Uterus (tissue), 4 donors: ENCODE measurements at places on chromosomes 2 and 18. TPM values are rescaled to one million over a fixed set of nuclear protein-coding genes. Genes with fewer than 3 reads are reported as not detected.
A peak's percentile ranks its signal among the peaks of the same experiment; 100 is the strongest.

- DNase-seq = peak; percentile 9
These were observed 99.0 kb upstream of the SMAD2 start for GRCh38 chr18:48029296-48029986.

The ATP6V1B1 gene
- not detected for total RNA-seq

The CRYGC gene
- not detected for total RNA-seq

DNA sequence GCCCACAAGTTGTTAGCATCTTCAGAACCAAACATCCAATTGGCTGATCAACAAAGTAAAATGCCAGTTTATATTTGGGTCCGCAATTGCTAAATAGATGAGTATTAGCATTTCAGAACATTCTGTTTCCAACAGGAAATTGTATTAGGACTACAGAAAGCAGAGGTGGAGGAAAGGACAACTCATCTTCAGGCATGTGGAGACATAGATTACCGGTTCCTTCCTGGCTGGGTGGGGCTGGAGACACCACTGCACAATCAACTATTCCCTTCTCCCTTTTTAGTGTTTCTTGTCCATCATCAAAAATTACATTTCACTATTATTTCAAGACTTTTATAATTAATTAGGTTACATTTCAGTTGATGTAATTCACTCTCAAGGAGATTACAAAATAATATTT lies 83.8 kb downstream of the ADAM23 start:
- no peak for DNase-seq

The ABCG5 gene
- not detected for total RNA-seq

DNA sequence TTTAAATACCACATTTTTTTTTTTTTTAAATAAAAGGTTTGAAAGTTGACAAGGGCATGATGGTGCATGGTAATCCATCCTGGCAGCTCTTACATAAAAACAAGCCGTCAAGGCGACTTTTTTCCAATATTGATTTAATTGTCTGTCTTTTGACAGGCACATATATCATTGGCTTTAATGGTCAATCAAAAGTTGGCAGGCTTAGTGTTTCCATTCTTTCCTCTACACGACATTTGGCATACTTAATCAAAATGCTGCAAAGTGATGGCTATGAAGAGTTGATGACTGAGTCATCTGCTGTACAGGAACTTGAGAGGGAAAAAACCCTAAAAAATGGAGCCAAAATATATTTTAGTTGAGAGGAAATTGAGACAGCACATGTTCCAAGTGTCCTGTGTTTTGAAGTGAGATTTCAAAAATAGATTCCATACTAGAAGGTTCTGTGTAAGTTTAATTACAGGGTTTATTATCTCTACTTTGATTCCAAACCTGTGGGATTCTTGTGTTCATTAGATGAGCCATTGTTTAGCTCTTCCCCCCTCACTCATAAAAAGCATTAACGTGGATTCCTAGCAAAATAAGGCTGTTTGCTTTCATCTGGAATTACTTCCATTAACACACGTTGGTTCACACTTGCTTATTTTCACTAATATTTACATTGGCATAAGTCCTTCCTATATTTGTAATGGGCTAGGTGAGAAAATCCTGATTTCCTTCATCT lies 3.2 kb downstream of the TSHZ1 start:
- DNase-seq = no peak

The DHRS9 gene
- total RNA-seq = 0.26 TPM

The EVA1A gene
- total RNA-seq = not detected

The ABHD1 gene
- 1.2 TPM for total RNA-seq

GRCh38 chr2:132542953-132543569 lies 126.5 kb downstream of the GPR39 start:
- DNase-seq = no peak

The ELOA2 gene
- not detected for total RNA-seq

The GPR35 gene
- total RNA-seq = 7.9 TPM

The USP14 gene
- 86.1 TPM for total RNA-seq

GRCh38 chr18:75782204-75782603 lies 354.7 kb upstream of the SMIM21 start:
- DNase-seq = no peak
